ENCODE measurements at places on chromosomes 4 and X. TPM values are rescaled to one million over a fixed set of nuclear protein-coding genes. Genes with fewer than 3 reads are reported as not detected.

Gene SMR3B
- total RNA-seq, result not detected

Gene ARMCX1
- 70.4 TPM for total RNA-seq

Gene P2RY4
- total RNA-seq, result under 0.01 TPM

Gene IL21
- not detected for total RNA-seq

Gene PABPC1L2B
- total RNA-seq, result not detected

Gene SPP1
- 0.26 TPM for total RNA-seq

Gene GASK1B
- total RNA-seq, result 23.6 TPM

Gene MAGEA8
- not detected for total RNA-seq

Gene LDOC1
- 11.9 TPM for total RNA-seq

Gene ATP11C
- total RNA-seq, result 56.0 TPM

Gene NR3C2
- 7.4 TPM for total RNA-seq

Gene GABRE
- total RNA-seq, result 23.1 TPM

Gene TCP11X1
- total RNA-seq, result not detected

Gene DGKK
- not detected for total RNA-seq

Gene RNF212
- 0.66 TPM for total RNA-seq

Gene CXCR3
- not detected for total RNA-seq

Gene PI4K2B
- total RNA-seq, result 21.0 TPM

Gene TCP11X2
- not detected for total RNA-seq

Gene NPY1R
- total RNA-seq, result under 0.01 TPM

Gene HTT-AS
- total RNA-seq, result not detected

Gene MTTP
- 0.26 TPM for total RNA-seq

Gene TRAM1L1
- 5.0 TPM for total RNA-seq

Gene GLA
- 19.3 TPM for total RNA-seq

Gene SLC7A11
- total RNA-seq, result 74.8 TPM

Gene ELK1
- total RNA-seq, result 14.4 TPM

Gene NR0B1
- 4.6 TPM for total RNA-seq

Gene MEPE
- total RNA-seq, result not detected

Gene AWAT2
- total RNA-seq, result not detected

Gene TTC29
- not detected for total RNA-seq

Gene JAKMIP1
- total RNA-seq, result not detected

Gene ZNF141
- total RNA-seq, result 8.9 TPM

Gene SMIM31
- not detected for total RNA-seq

Gene GYPA
- not detected for total RNA-seq

Gene ZNF674
- 6.9 TPM for total RNA-seq

Gene RAB9B
- 0.77 TPM for total RNA-seq

Gene KLKB1
- 0.26 TPM for total RNA-seq

Gene DCAF4L1
- 0.17 TPM for total RNA-seq

Gene SAGE1
- not detected for total RNA-seq

Gene IL3RA
- total RNA-seq, result not detected

Gene F8A1
- total RNA-seq, result 2.3 TPM

Gene KCND1
- 1.3 TPM for total RNA-seq

Gene NAP1L2
- total RNA-seq, result 3.6 TPM

Gene MAGEA10
- total RNA-seq, result not detected

Gene MPP1
- total RNA-seq, result 19.0 TPM

Gene IL13RA2
- total RNA-seq, result 42.1 TPM

Gene IGSF1
- total RNA-seq, result not detected

Data from fibroblast of lung (primary cell).